H7 (cell line): ENCODE measurements at places on chromosomes 7 and 10.

DNA sequence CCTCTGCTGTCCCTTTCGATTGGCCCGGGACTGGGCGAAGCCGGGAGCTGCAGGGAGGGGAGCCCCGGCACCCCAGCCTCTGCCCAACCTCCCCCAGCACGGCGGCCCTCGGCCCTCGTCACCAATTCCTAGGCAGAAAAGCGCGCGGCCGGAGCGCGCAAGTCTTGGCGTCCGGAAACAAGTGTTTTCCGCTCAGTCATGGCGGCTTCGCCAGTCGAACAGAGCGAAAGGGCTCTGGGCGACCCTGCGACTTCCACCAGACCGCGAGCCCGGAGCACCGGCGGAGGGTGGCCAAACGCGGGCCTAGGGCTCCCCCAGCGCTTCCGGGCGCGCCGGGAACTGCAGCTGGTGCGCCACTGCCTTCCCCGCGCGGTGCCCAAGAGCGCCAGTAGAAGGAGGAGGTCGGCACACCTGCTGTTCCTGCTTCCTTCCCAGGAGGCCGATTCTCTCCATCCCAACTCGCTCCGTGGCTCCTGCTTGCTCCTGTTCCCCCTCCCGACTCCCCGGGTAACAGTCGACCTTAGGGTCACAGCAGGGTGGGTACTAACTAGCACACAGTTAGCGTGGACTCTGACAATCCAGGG is 729.9 kb downstream of the ZWINT start:
- peak; percentile 84 for DNase-seq

DNA sequence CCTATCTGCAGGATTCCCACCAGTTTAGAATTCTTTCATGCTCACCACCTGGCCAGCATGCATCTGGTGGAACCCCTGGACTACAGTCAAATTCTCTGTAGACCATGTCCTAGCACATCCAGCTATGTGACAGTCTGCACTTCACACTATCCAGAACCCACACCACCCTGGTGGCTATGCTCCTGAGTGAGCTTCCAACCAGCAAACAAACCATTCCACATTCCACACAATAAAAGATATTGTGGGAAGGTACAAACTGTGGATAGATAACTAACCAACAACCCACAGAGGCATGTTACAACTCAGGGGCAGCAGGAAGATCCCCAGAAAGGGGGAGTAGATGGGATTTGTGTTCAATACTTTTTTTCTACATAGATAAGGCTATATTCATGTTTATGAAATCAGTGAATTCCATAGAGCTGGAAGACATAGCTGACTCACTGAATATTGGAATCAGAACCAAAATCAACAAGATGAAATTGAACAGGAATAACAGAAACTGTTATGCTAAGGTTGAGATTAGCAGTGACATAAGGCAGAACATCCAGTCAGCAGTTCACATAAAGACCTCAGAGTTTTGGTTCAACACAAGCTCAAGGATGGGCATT is 72.5 kb downstream of the LRRC17 start:
- DNase-seq: no peak

DNA sequence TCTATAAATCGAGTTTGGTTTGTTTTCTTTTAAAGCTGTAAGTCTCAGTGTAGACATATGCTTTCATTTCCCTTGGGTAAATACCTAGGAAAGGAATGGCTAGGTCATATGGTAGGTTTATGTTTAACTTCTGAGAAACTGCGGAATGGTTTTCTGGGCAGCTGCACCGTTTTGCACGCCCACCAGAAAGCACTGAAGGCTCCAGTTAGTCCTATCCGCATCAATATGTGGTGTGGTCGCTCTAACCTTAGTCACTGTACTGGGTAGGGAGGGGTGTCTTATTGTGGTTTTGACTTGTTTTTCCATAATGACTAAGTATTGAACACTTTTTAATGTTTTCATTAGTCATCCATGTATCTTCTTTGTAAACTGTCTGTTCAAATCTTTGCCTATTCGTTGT is 279.5 kb upstream of the AKR1E2 start:
- no peak for DNase-seq

- no peak for DNase-seq
Observed at GRCh38 chr7:152762056-152762455, 2.5 kb downstream of the ACTR3B start.

DNA sequence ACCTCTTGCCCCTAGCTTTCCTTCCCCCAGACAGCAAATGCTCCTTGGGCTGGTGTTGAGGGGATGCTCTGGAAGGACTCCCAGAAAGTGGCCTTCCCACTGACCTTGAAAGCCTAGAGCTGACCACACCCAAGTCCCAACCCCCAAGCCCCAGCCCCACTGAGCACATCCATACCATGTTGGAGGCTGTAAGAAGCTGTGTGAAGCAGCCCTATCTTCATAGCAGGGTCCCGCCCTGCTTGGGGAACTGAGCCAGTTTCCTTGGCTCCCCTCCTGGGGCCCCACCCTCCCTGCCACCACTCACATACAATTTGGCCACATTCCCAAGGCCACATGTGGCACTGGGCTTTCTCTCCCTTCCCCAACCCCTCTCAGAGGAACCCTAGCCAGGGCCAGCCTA is 72.3 kb upstream of the CACUL1 start:
- no peak for DNase-seq

DNA sequence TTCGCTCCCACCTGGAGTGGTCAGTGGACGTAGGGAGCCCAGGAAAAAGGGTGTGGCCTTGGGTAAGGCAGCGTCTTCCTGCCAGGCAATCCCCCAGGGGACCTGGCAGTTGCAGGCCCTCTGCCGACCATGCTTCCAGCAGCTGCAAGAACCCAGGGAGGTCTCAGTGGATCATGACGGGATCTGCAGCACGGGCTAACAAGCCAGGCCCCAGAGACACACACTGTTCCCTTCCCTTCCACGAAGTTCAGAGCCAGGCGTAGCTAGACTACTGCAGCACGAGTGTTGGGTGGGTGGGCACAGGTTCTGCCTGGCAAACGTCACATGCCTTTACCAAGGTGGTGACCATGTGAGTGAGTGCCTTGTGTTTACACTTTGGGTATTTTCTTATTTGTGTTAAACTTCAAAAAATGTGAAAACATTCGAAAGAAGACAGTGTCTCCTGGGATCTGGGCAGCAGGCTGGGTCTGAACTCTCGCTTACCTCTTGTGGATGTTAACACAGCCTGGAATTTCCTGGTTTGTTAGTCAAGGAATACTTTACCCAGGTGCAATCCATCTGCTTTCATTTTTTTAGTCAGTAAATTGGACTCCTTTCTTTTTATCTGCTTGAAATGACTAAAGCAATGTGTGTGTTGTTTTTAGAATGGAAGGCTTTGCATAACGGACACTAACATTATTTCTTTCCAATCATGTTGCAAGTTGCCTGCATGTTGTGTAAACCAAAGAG is 48.2 kb upstream of the VIPR2 start:
- DNase-seq: no peak

GRCh38 chr10:44193166-44193565 is 191.7 kb downstream of the CXCL12 start:
- no peak for DNase-seq

DNA sequence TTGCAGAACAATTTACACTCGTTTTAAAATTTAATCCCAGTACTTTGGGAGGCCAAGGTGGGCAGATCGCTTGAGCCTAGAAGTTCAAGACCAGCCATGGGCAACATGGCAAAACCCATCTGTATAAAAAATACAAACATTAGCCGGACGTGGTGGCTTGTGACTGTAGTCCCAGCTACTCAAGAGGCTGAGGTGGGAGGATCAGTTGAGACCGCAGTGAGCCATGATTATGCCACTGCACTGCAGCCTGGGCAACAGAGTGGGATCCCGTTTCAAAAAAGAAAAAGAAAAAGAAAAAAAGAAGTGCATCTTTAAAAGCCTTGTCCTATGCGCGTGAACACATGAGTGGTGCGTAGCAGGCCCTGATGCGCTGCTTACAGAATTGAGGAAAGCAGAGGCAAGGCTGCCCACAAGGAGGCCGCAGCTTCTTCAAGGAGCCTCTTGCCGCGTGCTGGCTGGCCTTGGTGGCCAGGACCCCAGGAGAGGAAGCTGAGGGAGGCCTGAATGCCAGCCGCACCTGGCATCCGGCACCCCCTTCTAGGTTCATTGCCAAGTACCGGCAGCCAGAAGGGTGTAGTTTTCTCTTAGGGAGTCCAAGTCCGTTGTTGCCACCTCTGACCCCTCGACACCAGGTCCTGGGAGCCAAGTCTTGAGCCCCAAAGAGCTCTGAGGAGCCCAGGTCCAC is 124.5 kb downstream of the UBE2H start:
- DNase-seq: no peak

GRCh38 chr10:75105576-75106197 is 5.8 kb upstream of the SAMD8 start:
- DNase-seq: no peak

GRCh38 chr7:126720232-126720631 is 532.5 kb downstream of the GRM8 start:
- DNase-seq: no peak

DNA sequence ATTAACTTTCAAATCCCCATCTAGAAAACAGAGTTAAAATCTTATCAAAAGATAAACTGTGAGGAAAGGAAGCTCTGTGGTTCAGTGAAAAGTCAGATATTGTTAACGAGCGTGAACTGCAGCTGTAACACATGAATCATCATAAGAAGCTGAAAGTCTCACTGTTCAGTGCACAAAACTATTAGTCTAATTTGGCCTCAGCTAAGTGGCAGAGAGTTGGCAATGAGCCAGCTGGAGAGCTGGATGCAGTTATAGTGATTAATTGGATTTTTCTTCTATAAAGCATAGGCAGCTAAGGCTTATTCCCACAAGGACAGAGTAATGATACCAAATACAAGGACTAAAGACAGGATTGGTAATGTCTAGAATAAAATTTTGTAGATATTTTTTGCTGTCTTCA is 101.1 kb upstream of the ABCB5 start:
- DNase-seq: no peak

DNA sequence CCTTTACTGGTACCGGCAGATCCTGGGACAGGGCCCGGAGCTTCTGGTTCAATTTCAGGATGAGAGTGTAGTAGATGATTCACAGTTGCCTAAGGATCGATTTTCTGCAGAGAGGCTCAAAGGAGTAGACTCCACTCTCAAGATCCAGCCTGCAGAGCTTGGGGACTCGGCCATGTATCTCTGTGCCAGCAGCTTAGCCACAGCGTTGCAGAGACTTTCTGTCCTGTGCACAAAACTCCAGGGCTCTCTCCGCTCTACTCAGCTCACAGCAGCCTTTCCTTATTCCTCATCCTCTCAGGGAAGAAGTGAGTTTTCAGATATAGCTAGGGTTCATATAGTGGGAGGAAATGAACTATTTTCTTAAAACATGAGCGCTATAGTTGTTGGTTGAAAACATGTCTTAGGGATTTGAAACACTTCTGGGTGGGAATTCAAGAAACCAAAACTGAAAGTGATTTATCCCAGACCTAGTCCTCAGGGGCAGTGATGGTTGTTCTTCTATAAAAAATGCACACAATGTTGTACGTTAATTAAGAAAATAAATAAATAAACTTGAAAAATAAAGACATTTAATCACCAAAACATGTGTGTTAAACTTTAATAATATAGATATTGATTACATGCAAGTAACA is 150.2 kb upstream of the PRSS58 start:
- DNase-seq: no peak

DNA sequence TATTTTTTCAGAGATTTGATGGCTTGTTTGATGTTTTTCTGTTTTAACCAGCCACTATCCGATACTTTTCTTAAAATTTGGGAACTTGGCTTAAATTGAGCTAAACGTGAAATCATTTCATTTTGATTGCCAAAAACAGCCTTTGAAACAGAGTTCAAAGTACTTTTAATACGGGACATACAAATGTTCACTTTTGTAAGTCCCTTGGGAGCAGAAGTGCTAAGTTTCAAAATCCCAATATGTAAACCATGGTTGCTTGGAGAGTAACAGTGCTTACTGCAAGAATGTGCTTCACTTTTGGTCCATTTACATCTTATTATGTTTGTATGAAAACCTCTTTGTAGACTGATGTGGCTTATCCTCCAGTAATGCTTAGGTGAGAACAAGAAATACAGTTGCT is 10.9 kb downstream of the PNPLA8 start:
- no peak for DNase-seq

GRCh38 chr10:75717126-75717916 is 285.9 kb downstream of the LRMDA start:
- no peak for DNase-seq
